CD8-positive, alpha-beta memory T cell (primary cell): ENCODE measurements at places on chromosomes 2 and 18.

GRCh38 chr2:12066986-12067385 lies 320.6 kb downstream of the LPIN1 start:
- no peak overlapping the region for H3K27ac ChIP-seq
- no peak for DNase-seq
- H3K36me3 ChIP-seq: no peaks in the 10 kb centered on the region

DNA sequence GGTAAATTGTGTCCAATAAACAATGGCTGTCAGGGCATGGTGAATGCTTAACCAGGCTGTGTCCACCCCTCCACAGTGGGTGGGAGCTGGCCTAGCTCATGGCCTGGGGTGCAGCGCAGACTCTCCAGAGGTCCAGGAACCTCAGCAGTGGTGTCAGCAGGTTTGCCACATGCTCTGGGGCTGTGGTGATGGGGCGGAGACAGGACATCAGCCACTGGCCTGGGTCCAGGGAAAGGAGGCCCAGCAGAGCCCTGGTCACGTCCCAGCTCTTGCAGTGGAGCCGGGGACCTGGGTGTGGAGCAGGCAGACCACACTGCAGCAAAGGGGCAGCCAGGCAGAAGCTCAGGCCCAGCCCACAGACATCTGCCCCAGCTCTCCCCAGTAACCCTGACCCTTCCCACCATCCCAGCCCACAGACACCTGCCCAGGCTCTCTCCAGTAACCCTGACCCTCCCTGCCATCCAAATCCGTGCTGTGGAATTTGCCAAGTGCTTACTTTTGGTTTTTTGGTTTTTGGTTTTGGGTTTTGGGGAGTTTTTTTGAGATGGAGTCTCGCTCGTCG lies 13.8 kb upstream of the KIF1A start:
- peaks cover 11% of the 10 kb centered on the region for H3K4me1 ChIP-seq
- no peak for DNase-seq
- H3K4me3 ChIP-seq: no peak overlapping the region
- H3K27me3 ChIP-seq: peaks cover 7% of the 10 kb centered on the region
- H3K27ac ChIP-seq: no peak overlapping the region

- no peaks in the 10 kb centered on the region for H3K36me3 ChIP-seq
- H3K4me3 ChIP-seq: no peak overlapping the region
- H3K4me1 ChIP-seq: peaks cover 27% of the 10 kb centered on the region
These were observed 317.0 kb upstream of the MYT1L start for GRCh38 chr2:2648094-2648493.

- H3K36me3 ChIP-seq: no peaks in the 10 kb centered on the region
- H3K27ac ChIP-seq: no peak overlapping the region
- no peaks in the 10 kb centered on the region for H3K27me3 ChIP-seq
- no peak overlapping the region for H3K4me3 ChIP-seq
These were observed 932.3 kb upstream of the ACVR2A start for GRCh38 chr2:146912536-146912935.

- no peaks in the 10 kb centered on the region for H3K27me3 ChIP-seq
- H3K4me3 ChIP-seq: no peak overlapping the region
- no peaks in the 10 kb centered on the region for H3K4me1 ChIP-seq
- no peak for DNase-seq
- no peak overlapping the region for H3K27ac ChIP-seq
- H3K36me3 ChIP-seq: no peaks in the 10 kb centered on the region
These were observed 223.7 kb downstream of the NUP35 start for GRCh38 chr2:183347969-183348368.
